ENCODE measurements at places on chromosomes 11 and 22.

DNA sequence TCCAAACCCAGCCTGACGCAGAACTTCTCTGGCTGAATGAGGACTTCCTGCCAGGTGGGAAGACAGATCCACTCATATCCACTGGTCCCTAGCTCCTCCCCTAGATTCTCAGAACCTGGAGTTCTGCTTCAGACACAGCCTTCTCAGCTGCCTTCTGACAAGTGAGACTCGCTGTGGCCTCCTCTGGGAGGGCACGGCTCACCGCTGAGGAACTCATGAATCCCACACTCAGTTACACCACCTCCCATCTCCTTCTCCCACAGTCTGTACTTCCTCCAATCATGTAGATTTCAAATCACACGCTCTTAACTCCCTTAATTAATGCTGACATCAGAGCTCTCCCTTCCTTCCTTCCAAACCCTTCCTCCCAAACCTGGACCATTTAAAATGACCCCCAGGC, 86.4 kb upstream of the TMEM45B start:
- DNase-seq: no peak

DNA sequence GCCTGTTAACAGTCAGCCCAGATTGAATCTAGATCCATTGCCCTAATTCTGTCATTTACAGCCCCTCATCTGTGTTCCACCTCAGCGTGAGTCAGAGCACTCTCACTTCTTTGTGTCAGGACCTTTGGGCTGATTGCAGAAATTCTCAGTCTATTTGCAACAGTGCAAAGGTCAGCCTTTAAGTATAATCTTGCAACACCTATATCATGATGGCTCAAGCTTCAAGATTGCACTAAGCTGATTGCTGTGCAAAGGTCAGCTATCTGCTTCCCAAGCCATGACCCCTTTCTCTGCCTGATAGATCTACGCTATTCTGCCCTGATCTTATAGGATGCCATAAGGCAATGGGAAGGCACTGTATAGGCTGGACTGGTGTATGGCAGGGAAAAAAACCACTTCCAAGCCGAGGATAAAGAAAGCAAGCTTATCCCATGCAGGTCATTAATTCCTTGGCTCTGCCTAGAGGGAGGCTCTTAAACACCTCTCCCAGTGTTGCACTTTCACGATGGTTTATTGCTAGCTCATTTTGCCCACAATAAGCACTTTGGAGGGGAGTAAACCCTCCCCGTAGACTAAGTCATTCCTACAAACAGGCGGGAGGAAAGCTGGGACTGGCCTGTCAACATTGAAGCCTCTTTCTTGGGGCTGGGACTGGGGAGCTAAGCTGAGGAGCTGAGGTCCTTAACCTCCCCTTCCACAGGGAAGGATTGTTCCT, 100.6 kb downstream of the RRAS2 start:
- no peak for DNase-seq

DNA sequence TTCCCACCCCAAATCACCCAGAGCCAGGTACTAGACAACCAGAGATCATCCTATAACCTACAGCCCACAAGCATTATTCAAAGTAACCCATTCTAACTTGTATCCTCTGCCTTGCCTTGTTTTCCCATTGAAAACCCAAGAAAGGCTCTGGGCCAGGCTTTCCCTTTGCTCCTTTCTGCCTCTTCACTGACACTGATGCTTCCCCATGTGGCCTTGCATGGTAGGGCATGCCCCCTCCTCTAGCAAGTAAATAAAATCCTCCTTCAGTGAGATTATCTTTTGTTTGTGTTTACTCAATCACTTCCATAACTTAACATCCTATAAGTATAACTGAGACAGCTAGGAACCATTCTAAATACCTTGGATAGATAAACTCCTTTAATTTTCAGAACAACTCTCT, 65.6 kb upstream of the FAR1 start:
- no peak for DNase-seq

- DNase-seq: no peak
These were observed 27.6 kb upstream of the LRRC10B start for GRCh38 chr11:61480994-61481335.

- DNase-seq: peak; percentile 29
These were observed 714 bp downstream of the CD59 start for GRCh38 chr11:33735271-33736147.

GRCh38 chr11:7892840-7893254, 38.2 kb downstream of the OR10A6 start:
- DNase-seq: peak; percentile 21

DNA sequence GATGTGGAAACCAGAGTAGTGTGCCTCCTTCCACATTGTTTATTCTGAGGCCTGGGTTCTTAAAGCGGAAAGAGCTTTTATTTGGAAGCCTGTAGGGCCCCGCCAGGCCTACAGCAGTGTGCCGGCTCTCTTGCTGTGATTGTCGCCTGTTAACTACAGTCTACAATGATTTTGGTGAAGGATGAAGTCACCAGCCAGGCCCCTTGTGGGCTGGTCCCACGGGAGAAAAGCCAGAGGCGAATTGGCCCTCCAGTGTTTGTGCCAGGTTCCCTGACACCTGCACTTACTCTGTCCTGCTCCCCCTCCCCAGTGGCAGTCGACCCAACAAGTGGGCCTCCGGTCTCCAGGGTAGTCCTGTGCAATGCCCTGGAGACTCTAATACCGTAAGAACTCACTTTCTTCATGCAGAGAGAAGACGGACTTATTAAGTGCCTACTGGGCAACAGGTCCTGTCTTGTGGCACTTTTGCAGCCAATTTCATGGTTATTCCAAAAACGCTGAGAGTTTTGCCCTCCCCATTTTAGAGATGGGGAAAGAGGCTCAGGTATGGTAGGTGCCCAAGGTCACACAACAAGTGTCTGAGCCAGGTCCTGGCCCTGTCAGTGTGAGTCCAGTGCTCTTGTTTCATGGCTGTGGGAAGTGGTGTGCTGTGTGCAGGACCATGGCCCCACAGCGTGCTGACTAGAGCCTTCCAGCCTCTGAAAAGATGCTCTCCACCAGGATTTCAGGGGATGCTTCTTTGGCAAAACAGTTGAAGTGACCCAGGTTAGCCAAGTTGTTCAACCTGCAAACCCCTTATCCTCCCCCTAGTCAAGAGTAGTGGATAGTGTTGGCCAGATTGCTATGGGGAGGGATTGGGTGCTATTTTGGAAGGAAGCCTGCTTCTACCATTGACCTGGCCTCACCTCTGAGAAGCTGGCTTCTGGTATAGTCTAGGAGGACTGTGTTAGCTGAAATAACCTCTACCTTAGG, 1.4 kb downstream of the MICAL2 start:
- no peak for DNase-seq

DNA sequence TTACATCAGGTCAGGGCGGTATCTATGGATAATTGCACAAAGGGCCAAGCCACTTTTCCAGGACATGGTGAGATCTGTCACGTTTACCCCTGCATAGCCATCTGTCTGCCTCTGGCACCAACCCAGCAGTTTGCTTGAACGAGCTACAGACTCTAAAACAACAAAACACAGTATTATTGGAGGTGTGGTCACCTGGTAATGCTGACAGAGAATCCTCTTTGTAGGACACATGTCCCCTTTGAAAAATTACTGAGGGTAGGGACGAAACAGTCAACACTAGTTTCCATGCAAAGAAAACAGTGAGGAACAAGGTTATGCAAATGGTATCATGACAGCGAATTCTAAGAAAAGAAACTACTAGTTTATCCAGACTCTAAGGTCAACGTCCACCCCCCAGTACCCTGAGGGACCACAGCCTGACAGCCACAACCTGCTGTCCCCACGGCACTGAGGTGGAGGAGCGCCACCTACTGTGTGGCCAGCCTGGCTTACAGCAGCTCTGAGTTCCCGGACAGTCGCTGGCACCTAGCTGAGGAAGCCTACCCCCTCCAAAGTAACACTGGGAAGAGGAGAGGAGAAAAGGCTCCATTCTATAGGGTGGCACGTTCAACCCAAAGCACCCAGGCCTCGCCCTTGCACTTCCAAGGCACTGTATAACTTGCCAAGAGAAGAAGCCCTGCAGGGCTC, 117.4 kb upstream of the BID start:
- DNase-seq: no peak

GRCh38 chr11:64856382-64857227, 12.2 kb upstream of the CDC42BPG start:
- no peak for DNase-seq

- no peak for DNase-seq
These were observed 29.2 kb upstream of the KCNA4 start for GRCh38 chr11:30045921-30046577.

DNA sequence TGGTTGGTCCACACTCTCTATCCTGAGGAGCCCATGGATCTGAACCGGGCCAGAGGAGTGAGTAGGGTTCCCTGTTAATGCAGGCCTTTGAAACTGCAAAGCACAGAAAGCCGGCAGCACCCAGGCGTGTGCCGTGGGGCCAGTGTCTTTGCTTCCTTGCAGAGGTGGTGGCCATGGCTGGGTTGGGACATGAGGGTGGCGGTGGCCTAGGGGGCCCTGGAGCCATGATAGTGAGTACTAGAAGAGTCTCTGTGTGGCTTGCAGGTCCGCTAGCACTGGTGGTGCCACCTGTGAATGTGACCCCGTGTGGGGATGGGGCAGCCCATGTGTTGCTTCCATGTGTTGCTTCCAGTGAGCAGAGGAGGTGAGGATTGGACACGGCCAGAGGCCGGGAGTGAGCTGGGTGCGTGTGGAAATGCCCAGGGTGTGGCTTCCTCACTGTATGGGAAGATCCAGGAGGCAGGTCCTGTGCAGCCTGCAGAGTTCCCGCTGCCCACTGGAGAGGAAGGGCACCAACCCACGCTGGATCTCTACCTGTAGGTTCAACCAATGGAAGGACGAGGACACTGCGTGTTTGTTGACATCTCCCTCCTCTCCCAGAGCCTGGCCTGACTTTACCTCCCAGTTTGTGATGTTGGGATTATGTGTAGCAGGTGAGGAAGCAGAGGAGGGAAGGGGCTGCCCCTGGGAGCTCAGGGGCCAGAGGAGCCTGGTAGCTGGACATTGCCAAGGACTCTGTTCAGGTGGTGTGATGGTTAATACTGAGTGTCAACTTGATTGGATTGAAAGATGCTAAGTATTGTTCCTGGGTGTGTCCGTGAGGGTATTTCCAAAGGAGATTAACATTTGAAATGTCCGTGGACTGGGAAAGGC, 796.6 kb downstream of the TBC1D22A start:
- DNase-seq: no peak

- no peak for DNase-seq
These were observed 326.1 kb upstream of the NCAM1 start for GRCh38 chr11:112634995-112635737.

DNA sequence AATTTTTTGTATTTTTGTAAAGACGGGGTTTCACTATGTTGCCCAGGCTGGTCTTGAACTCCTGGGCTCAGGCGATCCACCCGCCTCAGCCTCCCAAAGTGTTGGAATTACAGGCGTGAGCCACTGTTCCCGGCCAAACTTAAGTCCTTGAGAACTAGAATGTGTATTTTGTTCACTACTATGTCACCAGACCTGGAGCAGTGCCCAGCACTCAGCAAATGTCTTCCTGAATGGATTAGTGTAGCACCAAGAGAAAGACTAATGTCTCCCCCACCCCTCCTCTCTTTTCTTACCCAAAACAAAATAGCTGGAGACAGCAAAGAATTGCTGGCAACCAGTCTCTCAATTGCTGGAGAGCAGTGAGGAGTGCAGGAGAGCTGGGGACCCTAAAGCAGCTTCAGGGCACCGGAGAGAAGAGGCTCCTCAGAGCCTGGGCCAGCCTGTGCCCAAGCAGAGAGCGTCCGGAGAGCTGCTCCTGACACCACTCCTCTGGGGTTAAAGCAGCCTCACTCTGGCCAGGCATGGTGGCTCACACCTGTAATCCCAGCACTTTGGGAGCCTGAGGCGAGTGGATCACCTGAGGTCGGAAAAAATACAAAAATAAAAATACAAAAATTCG, 14.9 kb downstream of the SLC25A18 start:
- no peak for DNase-seq

DNA sequence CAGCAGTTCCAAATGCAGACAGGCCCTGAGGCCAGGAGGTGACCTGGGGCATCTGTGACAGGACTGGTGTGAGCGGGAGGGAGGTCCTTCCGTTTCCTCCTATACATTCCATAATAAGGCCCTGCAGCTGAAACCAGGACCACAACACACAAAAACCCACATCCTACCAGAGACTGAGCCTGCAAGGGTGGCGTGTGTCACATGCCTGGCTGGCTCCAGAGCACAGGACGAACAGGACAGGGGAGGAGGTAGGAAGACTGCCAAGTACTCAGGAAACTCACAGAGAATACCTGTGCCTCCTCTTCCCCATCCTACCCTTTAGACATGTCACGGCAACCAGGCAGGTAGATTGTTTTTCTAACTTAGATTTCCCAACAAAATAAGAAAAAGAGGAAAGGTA, 103.9 kb downstream of the ARL14EP start:
- no peak for DNase-seq

DNA sequence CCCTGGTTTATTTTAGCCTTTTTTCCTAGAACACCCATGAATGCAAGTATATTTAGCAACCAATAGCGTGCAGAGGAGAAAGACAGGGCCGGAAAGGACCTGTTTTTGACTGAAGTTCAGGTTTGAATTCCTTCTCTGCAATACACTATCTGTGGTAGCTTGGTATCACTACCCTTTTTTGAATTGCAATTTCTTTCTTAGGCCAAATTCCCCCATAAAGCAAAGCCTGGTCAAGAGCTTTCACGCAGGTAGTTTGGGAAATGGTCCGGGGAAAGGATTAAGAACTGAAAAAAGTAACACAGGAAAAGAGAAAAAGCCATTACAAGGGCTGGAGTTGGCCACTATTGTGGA, 38.8 kb upstream of the PAMR1 start:
- no peak for DNase-seq

DNA sequence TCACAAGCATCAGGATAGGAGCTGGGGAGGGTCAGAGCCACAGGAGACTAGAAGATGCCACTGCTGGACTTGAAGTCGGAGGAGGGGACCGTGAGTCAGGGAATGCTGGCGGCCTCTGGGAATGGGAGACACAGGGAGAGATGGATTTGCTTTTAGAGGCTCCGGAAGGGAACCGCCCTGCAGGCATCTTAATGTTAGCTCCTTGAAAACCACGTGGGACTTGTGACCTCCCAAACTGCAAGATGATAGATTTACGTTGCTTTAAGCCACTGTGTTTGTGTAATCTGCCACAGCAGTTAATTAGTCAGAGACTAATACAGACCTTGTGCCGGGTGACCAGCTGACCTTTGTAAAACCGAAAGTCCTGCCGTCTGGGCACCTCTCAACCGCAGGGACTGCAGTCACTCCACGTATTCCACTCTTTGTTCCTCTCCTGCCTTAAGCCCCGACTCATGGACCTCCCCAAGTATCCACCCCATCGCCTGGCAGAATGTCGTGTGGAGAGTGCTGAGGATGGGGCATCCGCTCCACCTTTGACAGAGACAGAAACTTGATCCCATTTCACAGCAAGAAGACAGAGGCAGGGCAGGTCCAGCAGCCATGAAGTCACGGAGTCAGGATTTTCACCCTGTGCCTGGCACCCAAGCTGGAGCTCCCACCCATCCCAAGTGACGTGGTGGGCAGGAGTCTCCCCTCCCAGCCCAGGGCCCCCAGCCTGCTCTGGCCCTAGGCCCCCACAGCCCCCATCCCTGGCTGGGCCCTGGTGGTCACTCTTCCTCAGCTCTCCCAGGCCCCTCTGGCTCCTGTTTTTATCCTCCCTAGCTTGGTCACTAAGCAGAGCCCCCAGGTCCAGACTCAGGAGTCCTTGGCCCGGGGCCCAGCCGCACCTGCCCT, 19.4 kb upstream of the CTSD start:
- DNase-seq: no peak

- DNase-seq: peak; percentile 2
These were observed 14.8 kb upstream of the TSPAN18 start for GRCh38 chr11:44711787-44712608.
